ENCODE measurements at places on chromosomes 5 and 9.

GRCh38 chr9:76153902-76154629 is 240.2 kb downstream of the RFK start:
- DNase-seq = no peak

- DNase-seq = no peak
These were observed 123.0 kb upstream of the CPEB4 start for GRCh38 chr5:173765029-173765644.

DNA sequence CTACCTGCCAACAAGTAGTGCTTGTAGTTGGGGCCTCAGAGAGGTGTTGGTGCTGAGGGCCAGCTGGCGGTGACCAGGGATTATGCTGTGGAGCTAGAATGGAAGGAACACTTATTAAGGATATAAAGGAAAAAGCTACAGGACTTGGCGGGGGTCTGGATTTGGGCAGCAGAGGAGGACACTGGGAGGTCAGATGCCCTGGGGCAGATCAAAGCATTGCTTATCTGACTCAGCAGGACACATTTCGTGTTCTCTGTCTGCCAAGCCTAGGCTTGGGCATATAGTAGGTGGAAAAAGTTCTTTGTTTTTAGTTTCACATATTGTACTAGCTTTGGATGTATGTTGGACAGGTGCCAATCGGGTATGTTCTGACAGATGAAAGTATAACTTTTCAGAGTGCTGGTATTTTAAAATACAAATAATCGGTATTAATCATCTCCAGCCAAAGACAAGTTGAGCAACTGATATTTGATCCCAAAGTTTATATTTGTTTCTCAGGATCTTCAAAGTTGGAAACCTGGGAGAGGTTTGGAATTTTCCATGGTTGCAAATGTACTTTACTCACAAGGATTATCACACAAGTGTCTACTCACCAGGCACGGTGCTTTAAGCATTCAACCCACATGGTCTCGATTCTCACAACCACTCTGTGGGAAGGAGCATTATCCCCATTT is 69.4 kb downstream of the IQGAP2 start:
- DNase-seq = peak; percentile 44

GRCh38 chr9:87816036-87816435 is 66.6 kb upstream of the SPATA31E1 start:
- no peak for DNase-seq

DNA sequence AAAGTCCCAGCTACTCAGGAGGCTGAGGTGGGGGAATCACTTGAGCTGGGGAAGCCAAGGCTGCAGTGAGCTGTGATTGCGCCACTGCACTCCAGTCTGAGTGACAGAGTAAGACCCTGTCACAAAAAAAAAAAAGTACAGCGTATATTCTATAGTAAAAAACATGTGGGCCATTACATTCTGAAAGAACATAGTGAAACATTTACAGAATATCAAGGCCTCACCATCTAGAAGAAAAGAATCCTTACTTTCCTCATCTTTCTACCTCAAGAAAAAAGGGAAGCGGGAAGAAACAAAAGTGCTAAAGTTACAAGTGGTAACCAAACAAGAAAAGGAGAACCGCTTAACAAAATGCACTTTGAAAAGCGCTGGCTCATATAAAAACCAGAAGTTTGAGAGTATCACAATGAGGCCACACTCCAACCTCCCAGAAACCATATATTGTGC is 5.7 kb upstream of the SYK start:
- no peak for DNase-seq

GRCh38 chr5:1659100-1659981 is 135.6 kb upstream of the LPCAT1 start:
- no peak for DNase-seq

GRCh38 chr9:121566481-121567465 is 67.1 kb upstream of the GGTA1 start:
- DNase-seq = no peak

DNA sequence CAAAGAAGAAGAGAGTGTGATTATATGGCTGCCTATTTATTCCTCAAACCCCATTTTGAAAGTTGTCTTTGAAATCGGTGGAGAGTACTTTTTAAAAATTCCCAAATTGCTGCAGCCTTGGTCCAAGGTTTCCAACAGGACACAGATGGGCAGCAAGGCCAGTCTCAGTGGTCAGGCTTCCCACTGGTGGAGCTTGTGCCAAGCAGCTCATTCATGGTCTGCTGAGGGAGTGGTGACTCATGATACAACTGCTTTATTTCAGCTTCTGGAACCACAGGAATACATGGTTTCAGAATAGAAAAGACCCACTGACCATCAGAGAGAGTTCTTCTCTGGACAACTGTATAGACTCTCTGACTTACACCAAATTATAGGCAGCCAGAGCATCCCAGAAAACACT is 673.1 kb upstream of the KLF4 start:
- no peak for DNase-seq

- no peak for DNase-seq
These were observed 40.3 kb downstream of the SNCAIP start for GRCh38 chr5:122352331-122352730.

- DNase-seq = no peak
These were observed 334.8 kb upstream of the NMUR2 start for GRCh38 chr5:152739916-152740315.

- DNase-seq = no peak
These were observed 2096.3 kb upstream of the C9orf72 start for GRCh38 chr9:29669613-29670012.

GRCh38 chr5:133531178-133531577 is 81.2 kb downstream of the FSTL4 start:
- no peak for DNase-seq

DNA sequence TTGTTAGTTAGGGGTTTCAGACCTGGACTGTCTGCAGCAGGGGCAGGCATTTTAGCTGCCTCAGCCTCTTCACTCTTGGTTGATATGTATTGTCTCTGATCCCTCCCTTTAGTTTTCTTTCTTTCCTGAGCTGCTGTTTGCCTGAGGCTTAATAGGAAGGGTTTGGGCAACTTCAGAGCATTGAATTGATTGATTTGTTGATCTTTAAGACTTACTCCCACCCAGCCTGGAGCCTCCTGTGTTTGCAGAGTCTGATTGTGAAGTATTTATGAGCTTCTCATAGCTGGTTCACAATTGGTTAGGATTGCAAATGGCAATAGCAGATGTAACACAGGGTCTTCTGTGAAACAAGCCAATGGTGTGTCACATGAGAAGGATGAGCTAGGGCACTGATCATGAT is 671.8 kb upstream of the SEMA6A start:
- no peak for DNase-seq

GRCh38 chr9:87840134-87840533 is 42.5 kb upstream of the SPATA31E1 start:
- no peak for DNase-seq

- DNase-seq = no peak
These were observed 265.1 kb upstream of the TAS2R1 start for GRCh38 chr5:9895302-9895645.

DNA sequence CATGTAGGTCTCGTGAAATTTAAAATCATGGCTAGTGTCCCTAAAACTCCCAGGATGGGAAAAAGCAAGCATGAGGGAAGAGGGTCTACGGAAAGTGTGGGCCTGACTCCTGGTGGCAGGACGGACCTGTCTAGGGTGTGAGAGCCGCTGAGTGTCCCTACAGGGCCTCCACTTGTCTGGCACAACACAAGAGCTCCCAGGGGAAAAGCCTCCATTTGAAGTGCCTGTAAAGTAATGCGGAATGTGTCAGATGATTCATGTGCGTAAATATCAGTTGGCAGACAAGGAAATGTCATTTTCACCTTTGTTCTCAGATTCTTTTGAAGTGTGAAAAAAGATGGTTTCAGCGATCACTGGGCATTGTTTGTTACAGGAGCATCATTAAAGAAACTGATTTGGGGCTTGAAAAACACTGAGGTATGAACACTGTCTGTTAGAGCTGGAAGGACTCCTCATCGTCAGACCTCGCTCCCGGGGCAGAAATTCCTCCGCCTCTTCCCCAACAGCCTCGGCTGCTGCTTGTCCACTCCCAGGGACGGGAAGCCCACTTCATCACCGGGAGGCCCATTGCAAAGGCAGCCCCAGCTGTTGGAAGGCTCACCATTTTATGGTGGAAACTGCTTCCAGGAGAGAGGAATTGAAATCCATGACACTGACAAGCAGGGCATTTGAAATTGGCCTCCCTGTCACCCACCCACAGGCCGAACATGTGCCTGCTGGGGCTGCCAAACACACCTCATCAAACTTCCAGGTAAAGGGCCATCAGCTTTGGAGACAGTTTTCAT is 240.8 kb downstream of the FSTL4 start:
- no peak for DNase-seq

DNA sequence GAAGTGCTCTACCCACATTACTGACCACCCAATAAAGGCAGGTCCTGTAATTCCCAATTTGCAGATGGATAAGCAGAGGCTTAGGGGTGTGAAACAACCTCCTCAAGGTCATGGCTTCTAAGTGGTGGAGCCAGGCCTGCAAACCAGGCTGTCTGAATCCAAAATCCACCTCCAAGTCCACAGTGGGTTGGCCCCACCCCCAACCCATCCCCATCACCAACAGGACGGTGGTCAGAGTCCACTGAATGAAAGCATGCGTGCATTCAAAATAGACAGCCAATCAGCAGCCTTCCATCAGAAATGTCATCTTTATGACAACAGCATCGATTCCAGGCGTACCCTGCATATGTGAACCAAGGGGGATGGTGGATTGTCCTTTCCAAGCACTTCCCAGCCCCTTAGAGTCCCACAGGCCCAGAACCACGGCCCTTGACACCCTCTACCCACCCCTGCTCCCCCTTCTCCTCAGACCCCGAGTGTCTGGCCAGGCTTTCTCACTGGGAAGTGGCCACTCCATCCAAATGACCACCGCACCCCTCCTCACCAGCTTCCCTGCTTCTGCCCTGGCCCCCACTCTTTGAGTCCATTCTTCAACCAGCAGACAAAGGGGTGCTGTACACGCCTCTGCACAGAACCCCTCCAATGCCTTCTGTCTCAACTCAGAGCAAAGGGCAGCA is 133.1 kb downstream of the KCNIP1 start:
- DNase-seq = no peak

DNA sequence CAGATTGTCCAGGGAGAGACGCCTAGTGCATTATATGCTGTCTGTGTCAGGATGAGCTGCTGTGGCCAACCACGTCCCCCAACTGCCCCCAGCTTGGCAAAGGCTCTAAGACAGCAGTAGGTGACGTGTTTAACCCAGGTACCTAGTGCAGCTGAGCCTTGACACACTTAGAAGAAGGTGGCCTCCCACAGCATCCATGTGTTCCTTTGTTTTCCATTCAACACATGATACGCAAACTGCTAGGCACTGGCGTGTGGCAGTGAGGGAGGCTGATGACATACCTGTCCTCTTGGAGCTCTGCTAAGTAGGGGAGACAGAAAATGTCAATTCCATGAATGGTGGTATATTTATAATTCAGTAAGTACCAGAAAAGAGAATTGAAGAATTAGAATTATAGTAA is 291.7 kb downstream of the NR3C1 start:
- no peak for DNase-seq

GRCh38 chr5:1068204-1068894 is 43.5 kb downstream of the SLC12A7 start:
- no peak for DNase-seq

DNA sequence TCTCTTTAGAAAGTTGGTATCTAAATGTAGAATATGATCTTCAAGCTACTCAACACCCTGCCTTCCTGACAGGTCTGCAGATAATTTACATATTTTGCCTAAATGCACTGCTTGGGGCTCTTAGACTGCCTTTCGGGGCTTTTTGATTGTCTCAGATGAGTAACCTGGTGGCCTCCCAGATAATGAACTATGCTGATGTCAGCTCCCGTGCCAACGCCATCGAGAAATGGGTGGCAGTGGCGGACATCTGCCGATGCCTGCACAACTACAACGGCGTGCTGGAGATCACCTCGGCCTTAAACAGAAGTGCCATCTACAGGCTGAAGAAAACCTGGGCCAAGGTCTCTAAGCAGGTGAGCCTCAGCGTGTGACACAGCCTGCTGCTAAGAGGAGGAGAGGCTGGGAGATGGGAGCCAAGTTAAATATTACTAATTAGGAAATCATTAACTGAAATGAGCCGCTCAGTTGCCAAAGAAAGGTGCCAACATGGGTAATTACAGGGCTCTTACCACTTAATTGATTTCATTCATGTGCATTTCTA is 20.8 kb upstream of the CKMT2 start:
- no peak for DNase-seq

- DNase-seq = no peak
These were observed 819 bp downstream of the LCN2 start for GRCh38 chr9:128149951-128150593.

- DNase-seq = peak; percentile 98
These were observed 2.0 kb downstream of the ST8SIA4 start for GRCh38 chr5:100900796-100901781.

DNA sequence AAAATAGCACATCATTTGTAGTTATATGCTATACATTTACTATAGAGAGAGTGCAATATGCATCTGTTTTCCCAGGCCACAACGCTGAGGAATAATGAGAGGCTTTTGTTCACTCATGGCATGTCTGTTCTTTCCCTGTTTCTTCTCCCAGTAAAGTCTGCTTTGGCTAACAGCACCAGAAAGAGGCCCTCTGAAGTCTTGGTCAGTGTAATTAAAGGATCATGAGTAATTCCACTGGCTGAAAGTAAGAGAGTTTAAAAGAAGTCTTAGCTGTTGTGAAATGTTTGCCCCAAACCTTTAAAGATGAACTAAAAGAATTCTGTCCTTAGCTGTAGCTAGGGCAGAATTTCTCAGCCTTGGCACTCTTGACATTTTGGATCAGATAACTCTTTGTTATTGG is 228.8 kb downstream of the TLE4 start:
- DNase-seq = no peak

GRCh38 chr9:130873966-130874365 is 22.6 kb downstream of the QRFP start:
- no peak for DNase-seq

- no peak for DNase-seq
These were observed 134.2 kb downstream of the DMRTA1 start for GRCh38 chr9:22580788-22581187.

DNA sequence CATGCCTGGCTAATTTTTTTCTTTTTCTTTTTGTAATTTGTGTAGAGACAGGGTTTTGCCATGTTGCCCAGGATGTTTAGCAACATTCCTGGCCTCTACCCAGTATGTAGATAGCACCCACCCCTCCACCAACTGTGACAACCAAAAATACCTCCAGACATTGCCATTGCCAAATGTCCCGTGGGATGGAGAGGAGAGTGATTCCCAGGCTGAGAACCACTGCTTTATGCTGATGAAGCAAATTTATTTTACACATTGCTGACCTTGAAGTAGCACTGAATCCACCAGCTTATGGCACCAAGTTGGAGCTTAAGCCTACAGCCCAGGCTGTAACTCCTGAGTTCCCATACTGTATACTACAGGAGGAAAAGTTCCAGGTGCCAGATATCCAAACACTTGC is 58.5 kb downstream of the GGTA1 start:
- no peak for DNase-seq

Data from T-helper 2 cell (primary cell).